ENCODE measurements at places on chromosomes 16 and 17. TPM values are rescaled to one million over a fixed set of nuclear protein-coding genes. Genes with fewer than 3 reads are reported as not detected.

CACNA1H gene
- total RNA-seq: 33.3 TPM

- no peak overlapping the region for H3K27ac ChIP-seq
- no peak for DNase-seq
- no peaks in the 10 kb centered on the region for H3K27me3 ChIP-seq
- no peak overlapping the region for H3K4me3 ChIP-seq
These were observed 424.4 kb upstream of the PMFBP1 start for GRCh38 chr16:72596373-72596772.

DNAAF8 gene
- total RNA-seq: 1.8 TPM

SOST gene
- total RNA-seq: not detected

DNA sequence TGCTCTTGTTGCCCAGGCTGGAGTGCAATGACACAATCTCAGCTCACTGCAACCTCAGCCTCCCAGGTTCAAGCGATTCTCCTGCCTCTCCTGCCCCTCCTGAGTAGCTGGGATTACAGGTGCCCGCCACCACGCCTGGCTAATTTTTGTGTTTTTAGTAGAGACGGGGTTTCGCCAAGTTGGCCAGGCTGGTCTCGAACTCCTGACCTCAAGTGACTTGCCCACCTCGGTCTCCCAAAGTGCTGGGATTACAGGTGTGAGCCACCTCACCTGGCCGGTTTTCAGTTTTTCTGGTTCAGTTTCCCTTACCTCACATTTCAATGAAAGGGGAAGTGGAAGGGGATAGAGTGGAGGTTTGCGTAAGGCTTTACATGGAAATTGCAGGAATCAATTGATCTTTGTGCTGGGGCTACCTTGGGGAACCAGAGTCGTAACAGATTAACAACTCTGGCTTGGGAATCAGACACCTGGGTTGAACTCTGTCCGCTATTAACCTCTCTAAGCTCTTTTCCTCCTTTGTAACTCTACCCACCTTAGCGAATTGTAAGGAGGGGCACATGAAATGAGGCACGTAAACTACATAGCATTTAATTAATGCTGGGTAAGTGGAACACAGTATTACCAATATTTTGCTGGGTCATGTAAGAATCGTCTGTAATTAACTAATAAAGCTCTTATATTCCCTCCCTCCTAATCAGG, 3.2 kb downstream of the MPV17L start:
- DNase-seq: no peak
- H3K27me3 ChIP-seq: no peaks in the 10 kb centered on the region
- no peak overlapping the region for H3K27ac ChIP-seq
- peaks cover 6% of the 10 kb centered on the region for H3K4me1 ChIP-seq

GRCh38 chr16:1620391-1620790, 8.2 kb downstream of the CRAMP1 start:
- H3K4me3 ChIP-seq: no peak overlapping the region
- no peak overlapping the region for H3K27ac ChIP-seq
- H3K27me3 ChIP-seq: no peaks in the 10 kb centered on the region
- DNase-seq: no peak
- H3K4me1 ChIP-seq: peaks cover 11% of the 10 kb centered on the region

GRCh38 chr17:4858068-4858881, 25.1 kb downstream of the MINK1 start:
- no peaks in the 10 kb centered on the region for H3K27me3 ChIP-seq
- H3K36me3 ChIP-seq: peaks cover 19% of the 10 kb centered on the region
- no peak overlapping the region for H3K4me3 ChIP-seq

DNA sequence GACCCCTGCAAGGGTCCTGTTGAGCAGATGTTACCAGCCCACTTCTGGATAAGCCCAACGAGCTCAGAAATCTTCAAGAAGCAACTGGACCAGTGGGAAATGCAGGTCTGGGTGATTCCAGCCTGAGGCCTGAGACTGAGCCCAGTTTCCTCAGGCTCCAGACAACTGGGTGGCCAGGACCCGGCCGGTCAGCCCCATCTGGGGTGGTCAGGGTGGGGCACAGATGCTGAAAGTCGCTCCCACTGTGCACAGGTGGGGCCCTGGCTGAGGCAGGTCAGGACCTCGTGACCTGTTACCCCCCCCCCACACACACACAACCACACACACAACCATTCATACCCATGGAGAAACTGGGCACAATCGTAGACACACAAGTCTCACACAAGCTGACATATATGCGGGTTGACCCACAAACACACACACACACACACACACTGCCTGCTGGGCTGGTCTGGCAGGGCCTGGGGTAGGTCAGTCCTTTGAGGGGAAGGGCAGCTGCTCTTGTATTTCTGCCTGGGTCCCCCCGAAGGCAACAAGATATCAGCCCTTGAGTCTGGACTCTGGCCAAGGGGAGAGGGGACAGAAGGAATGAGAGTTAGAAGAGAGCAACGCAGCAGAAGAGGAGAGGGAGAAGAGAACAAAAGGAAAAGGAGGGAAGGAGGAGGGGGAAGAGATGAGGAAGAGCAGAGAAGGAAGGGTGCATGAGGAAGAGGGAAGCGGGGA, 99.0 kb upstream of the CDH5 start:
- DNase-seq: no peak
- peaks cover 34% of the 10 kb centered on the region for H3K4me1 ChIP-seq
- H3K27ac ChIP-seq: peak overlapping the region; percentile 55

GRCh38 chr16:80526418-80527061, 14.3 kb upstream of the DYNLRB2 start:
- DNase-seq: peak; percentile 48
- H3K27me3 ChIP-seq: no peaks in the 10 kb centered on the region
- H3K36me3 ChIP-seq: no peaks in the 10 kb centered on the region
- H3K4me1 ChIP-seq: no peaks in the 10 kb centered on the region
- H3K4me3 ChIP-seq: no peak overlapping the region

Measured in stomach (tissue), 19 donors.